ENCODE measurements at places on chromosomes 4 and X. TPM values are rescaled to one million over a fixed set of nuclear protein-coding genes. Genes with fewer than 3 reads are reported as not detected.

DNA sequence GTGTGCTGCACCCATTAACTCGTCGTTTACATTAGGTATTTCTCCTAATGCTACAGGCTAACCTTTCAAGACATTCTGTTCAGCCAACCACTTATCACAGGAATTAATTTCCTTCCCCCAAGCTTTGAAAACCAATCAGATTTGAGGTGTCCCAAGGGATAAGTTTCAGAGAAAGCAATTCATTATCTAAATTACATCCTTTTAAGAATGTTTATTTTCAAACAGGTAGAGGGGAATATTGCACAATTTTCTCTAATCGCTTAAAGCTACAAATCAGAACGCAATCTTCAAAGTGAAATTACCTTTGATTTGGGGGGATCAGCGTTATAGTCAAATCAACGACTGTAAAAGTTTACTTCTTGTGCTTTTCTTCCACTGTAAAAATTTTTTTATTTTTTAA is 1.6 kb downstream of the CLOCK start:
- DNase-seq = no peak

DNA sequence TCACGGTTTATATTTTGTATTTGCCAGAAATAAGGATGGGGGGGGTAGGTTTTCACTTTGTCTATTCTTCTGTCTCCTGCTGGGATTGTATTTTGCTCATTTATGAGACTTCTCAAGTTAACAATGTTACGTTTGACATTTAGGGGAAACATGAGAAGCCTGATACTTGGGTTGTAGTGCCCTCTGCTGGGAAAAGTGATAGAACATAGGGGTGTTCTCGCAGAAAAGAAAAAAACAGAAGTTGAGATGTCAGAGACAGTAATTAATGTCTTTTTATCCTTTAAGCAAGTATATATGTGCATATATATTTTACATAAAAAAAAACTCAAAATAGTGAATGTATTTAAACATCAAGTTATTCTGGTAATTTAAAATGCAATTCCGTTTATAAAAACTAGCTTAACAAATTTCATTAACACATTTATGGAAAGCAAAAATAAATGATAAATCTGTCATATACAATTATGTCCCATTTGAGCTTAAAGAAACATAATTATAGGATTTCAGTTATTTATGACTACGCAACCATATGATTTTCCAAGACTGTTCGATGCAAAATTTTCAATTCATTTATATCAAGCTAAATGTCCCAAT is 46.0 kb upstream of the TMPRSS11F start:
- DNase-seq = no peak

- DNase-seq = no peak
These were observed 54.5 kb downstream of the RS1 start for GRCh38 chrX:18617407-18617750.

GRCh38 chr4:23015821-23016220 is 323.1 kb downstream of the GBA3 start:
- no peak for DNase-seq

GRCh38 chr4:125642645-125643044 is 327.9 kb downstream of the FAT4 start:
- DNase-seq = no peak

DNA sequence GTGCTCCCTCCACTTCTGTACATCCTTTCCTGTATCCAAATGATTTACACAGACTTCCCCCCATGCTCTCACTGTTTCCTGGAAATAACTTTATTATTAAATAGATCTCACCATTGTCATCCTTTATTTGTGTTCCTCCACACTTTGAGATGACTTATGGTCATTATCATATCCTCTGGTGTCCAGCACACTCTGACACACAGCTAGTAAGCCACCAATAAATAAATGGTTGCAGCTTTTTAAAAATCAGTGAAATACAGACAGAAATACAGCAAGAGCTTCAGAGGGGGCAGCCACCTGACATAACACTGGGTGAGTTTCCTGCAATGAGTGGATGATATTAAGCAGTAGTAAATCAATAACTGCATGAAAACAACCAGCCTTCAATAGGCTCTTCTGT is 2036.4 kb upstream of the AGA start:
- DNase-seq = no peak

- no peak for DNase-seq
These were observed 177.1 kb downstream of the NHS start for GRCh38 chrX:17552044-17552650.

DNA sequence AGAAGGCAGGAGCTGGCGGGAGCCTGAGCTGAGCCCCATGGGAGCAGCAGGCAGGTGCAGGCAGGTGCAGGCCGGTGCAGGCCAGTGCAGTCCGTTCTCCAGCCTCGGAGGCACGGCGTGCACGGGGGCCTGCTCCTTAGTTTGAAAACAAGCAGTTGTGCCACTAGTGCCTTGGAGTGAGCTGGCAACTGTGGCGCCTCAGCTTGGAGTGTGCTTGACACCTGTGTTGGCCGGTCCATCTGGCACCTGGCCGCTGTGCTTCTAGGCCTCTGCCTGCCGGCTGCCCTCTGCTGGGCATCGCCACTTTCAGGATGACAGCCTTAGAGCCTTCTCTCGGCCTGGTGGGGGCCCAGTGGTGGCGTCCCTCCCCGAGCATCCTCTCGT is 47.9 kb downstream of the RGS12 start:
- DNase-seq = peak; percentile 42

DNA sequence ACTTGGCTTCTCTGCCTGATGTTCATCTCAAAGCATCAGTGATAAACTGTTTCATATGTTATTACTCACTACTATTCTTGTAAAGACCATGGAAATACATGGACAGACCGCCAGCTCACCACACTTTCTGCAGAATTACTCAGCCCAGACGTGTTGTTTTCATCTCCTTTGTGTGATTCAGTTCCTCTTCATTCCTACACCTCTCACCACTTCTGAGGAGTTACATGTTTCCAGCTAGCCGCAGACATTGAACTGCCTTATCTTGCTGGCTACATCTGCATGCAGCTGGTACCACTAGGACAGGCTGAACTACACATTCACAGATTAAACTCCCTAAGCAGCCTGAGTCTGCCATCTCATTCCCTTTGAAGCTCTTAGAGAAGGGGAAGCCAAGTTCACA is 443.2 kb upstream of the FGF16 start:
- no peak for DNase-seq

DNA sequence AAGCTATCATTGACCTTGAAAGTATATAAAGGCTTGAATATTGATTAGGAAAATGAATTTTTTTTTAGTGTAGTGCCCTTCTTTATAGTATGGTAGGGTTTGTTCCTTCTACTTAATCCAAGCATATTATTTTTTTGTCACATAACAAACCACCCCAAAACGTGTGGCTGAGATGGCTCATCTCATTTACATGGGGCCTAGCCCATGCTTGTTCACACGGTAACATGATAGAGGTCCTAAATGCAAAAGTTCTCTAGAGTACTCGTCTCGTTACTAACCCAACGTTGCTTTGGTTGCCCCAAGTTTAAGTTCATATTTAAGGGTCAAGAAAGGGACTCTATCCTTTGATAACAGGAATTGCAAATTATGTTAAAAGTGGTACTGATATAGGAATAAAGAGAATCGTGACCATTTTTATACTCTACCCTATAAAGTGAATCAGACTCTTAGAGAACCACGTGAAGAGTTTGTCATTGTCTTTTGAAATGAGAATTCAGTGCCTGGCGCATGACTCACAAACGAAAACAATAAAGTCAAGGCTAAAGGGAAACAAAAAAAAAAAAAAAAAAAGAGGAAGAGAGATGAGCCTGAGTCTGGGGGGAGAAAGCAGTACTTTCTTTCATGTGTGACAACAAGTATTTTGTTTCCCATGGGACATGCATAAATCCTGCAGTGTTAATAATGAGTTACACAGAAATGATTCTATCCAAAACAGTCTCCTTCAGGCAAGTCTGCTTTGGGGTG is 402.8 kb upstream of the NWD2 start:
- no peak for DNase-seq

GRCh38 chr4:15003401-15003890 is 1.2 kb downstream of the CPEB2 start:
- DNase-seq = peak; percentile 85

DNA sequence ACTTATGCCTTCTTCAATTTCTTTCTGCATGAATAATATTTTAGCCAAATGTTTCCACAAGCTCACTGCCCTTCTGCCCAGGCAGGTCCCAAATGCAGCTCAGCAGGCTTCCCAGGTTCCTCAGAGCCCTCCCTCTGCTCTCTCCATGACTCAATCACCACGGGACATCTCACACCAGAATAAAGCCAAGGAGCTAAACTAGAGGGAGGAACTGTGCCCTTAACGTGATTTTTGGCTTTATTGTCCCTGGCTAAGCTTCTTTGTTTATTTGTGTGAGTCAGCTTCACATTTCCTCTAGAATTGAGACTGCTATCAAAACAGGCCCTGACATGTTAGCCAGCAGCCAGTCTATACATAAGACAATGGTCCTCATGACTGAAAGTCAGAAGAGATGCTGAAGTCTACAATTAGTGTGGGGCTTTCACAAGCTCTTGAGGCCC is 186.4 kb upstream of the GALNT7 start:
- DNase-seq = no peak

GRCh38 chr4:123536225-123536624 is 139.6 kb downstream of the SPRY1 start:
- no peak for DNase-seq

GRCh38 chrX:71910986-71911730 is 513 bp downstream of the NHSL2 start:
- DNase-seq = no peak

- DNase-seq = no peak
These were observed 75.4 kb downstream of the TMEM131L start for GRCh38 chr4:153541456-153542096.

The RIPPLY1 gene
- total RNA-seq = not detected

The DMRTC1B gene
- not detected for total RNA-seq

The VSIG4 gene
- total RNA-seq = 20.4 TPM

The FRMPD4 gene
- 0.08 TPM for total RNA-seq

The FTSJ1 gene
- total RNA-seq = 27.8 TPM
